AG09319 (cell line): ENCODE measurements at places on chromosomes 7 and 10.

DNA sequence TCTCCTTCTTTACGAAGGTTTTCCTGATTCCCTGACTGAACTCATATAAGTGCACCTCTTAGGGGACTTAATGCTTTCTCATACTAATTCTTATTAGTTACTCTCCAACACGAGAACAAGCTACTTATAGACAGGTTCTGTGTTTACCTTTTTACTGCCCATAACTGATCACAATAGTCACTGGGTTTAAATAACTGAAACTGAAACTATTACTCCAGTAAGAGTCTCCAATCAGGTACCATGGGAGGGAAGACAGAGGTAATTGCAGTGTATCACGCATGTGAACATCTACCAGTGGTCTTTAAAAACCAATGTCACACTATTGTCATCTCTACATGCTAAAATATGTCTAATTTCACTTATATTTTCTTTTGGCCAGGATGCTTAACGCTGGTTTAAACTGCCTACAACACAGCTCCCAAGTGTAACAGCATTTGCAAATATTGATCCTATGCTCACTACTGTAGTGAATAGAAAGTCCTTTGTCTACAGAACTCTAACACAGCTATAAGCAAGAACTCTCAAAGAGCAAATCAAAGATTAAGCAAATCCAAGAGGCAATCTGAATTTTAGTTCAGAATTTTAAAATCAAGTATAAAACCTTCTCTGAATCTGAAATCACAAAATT is 3.6 kb downstream of the GDI2 start:
- no peak for DNase-seq

DNA sequence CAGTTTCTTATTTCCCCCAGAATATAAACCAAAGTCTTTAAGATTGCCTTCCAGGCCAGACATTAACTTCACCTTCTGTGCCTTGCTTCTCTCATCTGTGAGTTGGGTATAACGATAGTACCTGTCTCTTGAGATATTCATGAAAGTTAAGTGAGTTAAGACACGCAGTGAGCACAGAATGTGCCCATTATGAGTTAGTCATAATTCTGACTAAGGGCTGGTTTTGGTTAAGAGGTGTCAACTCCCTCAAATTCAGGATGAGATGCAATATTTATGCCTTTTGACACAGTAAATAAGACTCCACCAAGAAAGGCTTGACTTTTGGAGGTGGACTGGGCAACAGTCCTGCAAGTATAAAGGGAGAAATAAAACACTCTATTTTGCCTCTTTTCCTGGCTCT is 528.7 kb upstream of the IGFBP3 start:
- no peak for DNase-seq

DNA sequence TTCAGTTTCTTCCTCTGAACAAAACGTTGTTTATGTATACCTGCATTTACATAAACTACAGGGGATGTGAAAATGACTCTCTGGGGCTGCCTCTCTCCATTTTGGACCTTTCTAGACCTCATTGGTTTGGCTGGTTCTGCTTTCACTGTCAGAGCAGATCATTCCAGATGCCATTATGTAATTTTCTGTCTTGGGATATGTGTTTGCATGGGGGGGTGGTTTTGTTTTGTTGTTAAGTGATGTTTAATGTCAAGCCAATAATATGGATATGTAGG is 172.4 kb downstream of the LRRC4 start:
- DNase-seq = no peak

DNA sequence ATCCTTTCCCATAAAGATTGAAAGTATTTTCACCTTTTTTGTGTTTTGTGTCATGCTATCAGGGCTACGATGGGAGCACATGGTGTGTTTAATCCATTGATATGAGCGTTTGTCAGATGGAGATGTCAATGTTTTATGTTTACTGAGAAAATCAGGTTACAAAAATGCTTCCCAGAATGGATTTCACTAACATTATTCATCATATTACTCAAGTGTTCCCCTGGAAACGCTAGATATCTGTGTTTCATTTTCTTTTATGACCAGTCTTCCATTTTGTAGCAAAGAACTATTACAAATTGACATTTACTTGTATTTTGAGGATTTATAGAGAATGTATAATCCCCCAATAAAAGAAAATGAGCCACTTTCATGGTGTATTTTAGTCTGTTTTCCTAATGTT is 293.5 kb upstream of the AKR1E2 start:
- DNase-seq = no peak

DNA sequence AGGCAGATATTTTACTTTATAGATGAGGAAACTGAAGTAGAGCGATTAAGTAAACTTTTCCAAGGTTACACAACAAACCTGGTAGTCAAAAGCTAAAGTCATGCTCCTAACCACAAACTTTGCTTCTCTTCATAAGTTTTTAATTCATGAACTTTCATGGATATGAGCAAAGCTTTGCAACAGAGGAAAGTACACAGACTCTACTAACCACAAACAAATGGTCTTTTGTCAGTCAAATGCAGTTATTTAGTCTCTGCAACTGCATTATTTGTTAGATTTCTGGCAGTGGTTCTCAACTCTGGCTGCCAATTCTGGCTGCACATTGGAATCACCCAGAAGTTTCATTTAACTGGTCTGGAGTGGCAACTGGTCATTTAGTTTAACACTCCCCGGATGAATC is 140.6 kb upstream of the TMEM168 start:
- DNase-seq = peak; percentile 63

GRCh38 chr7:78197447-78197846 is 398.9 kb downstream of the PHTF2 start:
- no peak for DNase-seq

DNA sequence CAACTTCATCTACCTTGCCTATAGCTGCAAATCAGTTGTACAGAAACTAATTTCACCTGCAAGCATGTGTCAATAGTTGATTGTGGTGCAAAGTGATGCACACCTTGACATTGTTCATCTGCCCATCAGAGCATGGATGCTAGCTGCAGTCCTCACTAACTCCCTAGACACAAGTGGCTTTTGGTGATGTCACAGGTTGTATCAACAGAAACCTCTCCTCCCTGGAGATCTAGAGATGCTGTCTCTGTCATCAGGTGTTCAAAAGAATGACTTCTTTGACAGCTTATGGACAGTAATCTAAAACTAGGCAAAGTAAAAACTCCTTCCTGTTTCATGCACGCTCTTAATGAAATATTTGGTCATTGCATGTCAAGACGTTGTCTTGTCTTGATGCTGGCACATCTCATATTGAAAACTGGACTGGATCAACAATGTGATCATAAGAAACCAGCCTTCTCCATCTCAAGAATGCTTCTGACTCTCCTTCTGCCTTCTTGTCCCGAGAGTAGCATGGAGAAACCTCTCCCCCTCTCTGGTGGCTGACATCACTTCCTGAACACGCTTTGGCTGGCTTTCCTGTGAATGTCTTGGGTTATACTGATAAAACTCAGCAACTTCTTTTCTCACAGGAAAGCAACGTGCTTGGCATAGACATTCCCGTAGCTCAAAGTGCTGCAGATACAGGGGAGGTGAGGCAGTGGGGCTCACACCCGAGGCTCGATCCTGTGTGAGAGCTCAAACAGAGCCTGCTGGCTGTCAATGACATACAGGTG is 176.2 kb upstream of the CDCA7L start:
- DNase-seq = no peak

DNA sequence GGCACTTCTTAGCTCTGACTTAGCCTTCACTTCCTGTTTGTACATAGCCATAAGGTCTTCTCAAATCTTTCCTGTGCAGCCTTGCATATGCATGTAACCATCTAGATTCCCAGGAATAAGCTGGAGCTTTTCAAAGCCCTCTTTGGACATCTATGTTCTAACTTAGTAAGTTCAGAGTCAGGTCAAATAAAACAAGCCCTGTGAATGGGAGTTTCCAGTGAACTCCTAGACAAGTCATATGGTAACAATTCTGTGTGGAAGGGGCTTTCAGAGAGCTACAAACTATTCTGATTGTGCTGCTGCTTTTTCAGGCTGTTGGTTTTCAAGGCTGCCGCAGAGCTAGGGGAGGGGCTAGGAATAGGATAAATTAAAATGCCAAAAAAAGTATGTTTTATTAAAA is 208.4 kb upstream of the AKR1E2 start:
- no peak for DNase-seq

DNA sequence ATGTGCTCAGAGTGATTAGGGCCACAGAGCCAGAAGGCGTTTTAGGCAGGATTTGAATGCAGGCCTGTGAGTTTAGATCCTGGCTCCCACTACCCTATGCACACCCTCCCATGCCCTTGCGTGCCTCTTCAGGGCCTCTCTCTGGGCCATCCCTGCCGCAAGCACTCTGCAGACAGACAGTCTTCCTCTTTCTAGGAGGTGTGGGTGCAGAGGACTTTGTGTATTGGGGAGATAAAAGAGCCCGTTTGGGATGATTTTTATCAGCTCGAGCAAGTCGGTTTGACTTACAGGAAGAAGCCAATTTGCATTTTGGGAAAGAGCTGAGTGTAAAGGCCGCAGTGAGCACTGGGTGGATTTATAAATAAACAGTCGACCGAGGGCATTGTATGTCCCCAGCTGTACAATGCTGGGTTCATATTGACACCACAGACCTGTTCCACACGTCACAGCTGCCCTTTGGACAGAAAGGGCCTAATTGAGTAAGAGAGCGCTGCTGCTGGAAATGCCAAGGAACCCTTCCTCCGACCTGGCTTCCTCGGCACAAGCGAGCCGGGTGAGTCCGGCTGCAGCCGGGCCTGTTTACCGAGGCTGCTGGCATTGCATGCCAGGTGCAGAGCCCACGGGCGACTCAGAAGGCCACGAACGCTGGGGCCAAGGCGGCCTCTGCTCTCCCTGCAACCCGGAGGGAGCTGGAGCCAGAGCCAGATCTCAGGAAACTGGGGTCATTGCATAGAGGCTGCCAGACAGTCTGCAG is 25.1 kb downstream of the ZMIZ1 start:
- DNase-seq = no peak

GRCh38 chr7:157774495-157774894 is 437.7 kb downstream of the DNAJB6 start:
- no peak for DNase-seq
